Neural cell (in vitro differentiated cells): ENCODE measurements at places on chromosomes 2 and 18. TPM values are rescaled to one million over a fixed set of nuclear protein-coding genes. Genes with fewer than 3 reads are reported as not detected.

EVX2 gene
- not detected in 2 replicates for polyA plus RNA-seq

PLEK gene
- 0.07 and 0.10 TPM in 2 replicates for polyA plus RNA-seq

ELOA2 gene
- not detected in 2 replicates for polyA plus RNA-seq

SCYGR4 gene
- not detected in 2 replicates for polyA plus RNA-seq

ANKRD30BL gene
- polyA plus RNA-seq, result not detected in 2 replicates

CROCC2 gene
- 0.09 TPM in 1 of 2 replicates, not detected in the other for polyA plus RNA-seq

TRPM8 gene
- polyA plus RNA-seq, result 0.18 TPM in 1 of 2 replicates, not detected in the other
